ENCODE measurements at places on chromosomes 11 and 22.
A peak's percentile ranks its signal among the peaks of the same experiment; 100 is the strongest.

- DNase-seq, result no peak
Observed at GRCh38 chr22:29199702-29200400, 5.8 kb upstream of the EMID1 start.

DNA sequence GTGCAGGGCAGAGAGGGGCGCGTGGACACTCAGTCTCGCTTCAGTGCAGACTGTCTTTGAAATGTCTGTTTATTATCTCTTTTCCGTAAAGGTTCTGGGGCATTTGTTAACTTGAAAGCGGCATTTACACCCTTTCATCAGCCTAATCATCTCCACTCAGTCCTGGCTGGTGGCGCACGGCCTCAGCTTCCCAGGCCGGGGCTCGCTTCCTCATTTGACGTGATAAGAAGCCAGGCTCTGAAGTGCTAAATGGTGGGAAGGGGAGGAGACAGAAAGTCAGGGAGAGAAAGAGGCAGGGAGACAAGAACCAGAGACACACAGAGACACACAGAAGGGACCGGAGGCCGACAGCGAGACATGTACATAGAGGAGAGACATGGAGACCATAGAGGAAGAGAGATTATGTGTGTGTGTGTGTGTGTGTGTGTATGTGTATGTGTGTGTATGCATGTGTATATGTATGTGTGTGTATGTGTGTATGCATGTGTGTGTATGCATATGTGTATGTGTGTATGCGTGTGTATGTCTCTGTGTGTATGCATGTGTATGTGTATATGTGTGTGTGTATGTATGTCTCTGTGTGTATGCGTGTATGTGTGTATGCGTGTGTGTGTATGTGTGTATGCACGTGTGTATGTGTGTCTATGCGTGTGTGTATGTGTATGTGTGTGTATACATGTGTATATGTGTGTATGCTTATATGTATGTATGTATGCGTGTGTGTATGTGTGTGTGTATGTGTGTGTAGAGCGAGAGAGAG lies 101.5 kb downstream of the ST3GAL4 start:
- DNase-seq, result peak; percentile 18

DNA sequence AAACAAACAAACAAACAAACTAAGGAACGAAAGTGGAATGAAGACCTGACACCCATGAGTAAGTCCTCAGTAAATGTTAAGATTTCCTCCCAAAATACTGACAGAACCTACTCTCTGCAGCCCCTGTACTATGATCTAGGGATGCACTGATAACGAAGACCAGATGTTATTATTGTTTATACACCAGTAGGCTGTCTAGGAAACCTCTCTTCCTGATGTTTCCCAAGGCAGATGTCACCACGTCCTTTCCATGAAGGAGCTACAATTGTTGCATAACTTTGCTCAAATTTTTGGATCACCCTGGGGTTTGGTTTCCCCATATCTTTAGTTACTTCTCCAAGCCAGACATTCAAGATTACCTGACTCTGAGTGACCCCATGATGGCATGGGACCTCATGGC lies 340.7 kb downstream of the MIAT start:
- no peak for DNase-seq

DNA sequence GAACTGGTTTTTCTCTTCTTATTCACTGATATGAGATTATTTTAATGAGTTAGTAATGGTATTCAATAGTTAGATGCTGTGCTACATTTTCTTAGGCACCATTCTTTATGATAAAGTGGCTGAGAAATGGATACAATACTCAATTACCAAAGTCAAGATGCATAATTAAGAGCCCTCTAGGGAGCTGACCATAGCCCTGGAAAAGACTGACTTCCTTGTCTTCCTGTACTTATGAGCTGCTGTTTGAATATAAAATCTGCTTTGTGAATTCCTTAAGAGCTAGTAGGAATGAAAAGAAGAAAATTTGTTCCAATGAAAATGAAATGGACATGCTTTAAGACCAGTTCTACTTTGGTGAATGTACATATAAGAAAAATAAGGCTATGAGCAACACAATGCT lies 452.3 kb downstream of the KCNA4 start:
- DNase-seq, result no peak

DNA sequence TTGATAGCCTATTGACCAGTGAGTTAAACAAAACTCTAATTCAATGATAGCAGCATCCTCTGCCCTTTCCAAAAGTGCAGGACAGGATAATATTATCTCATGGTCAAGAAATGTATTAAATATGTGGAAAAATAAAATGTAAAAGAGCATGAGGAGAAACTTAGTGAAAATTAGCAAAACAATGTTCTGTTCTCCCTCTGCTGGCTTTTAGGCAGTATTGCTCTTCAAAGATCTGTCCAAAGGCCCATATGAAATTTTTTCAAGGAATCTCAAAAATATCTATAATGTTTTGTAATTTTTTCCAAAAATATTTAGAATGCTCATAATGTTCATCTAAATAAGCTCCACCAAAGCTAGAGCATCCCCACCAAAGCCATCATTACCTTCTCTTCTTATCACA lies 8.3 kb upstream of the ARL14EP start:
- DNase-seq, result no peak

DNA sequence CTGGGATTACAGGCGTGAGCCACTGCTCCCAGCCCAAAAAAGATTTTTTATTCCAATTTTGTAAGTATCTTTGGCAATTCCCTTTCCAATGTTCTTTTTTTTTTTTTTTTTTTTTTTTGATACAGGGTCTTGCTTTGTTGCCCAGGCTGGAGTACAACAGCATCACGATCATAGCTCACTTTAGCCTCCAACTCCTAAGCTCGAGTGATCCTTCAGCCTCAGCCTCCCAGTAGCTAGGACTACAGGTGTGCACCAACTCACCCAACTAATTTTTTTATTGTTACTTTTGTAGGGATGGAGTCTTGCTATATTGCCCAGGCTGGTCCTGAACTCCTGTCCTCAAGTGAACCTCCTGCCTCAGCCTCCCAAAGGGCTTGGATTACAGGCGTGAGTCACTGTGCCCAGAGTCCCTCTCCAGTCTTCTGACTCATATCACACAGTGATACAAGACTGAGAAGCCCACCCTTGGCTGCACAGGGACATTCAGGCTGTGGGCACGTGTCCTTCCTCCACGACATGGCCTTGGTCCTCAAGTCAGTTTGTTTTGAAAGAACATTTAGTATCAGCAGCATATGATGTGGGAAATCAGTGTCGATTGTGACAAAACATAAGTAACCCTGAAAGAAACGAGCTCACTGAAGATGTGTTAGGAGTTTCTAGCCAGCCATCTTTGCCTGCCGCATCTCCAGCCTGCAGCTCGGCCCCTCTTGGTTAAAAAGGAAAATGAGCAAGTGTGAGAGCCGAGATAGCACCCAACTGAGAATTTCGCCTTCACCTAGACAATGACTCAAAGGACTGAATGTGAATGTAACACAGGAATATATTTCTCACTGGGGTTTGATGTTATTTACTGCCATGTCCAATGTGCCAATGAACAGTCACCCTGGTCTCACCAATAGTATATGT lies 175.5 kb downstream of the MN1 start:
- DNase-seq, result no peak

- DNase-seq, result no peak
Observed at GRCh38 chr11:2528301-2529050, 83.7 kb downstream of the KCNQ1 start.

DNA sequence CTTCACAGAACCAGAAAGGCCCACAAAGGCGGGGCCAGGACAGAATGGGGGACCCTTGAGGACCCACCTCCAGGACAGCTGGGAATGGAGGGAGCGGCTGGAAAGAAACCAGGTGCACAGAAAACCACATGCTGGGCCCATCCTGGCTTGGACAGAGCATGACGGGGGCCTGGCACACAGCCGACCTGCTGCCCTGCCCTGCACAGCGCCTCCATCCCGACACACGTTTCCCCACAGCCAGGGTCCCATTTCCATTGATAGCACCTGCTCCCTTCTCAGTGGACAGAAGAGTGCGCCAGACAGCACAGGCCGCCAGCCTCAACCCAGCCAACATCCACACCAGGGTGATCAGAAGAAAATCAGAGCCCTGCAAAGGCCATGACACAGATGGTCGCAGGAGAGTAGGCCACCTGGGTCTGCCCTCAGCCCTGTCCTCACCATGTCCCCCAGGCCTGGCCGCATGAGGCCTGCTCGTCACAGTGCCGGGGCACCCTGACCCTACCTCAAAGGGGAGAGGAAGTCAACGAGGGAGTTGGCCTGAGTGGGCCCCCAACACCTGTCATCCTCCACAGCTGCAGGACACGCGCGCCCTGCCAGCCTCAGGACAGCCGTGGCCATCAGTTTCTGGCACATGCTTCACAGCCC lies 28.1 kb downstream of the BRD1 start:
- no peak for DNase-seq

DNA sequence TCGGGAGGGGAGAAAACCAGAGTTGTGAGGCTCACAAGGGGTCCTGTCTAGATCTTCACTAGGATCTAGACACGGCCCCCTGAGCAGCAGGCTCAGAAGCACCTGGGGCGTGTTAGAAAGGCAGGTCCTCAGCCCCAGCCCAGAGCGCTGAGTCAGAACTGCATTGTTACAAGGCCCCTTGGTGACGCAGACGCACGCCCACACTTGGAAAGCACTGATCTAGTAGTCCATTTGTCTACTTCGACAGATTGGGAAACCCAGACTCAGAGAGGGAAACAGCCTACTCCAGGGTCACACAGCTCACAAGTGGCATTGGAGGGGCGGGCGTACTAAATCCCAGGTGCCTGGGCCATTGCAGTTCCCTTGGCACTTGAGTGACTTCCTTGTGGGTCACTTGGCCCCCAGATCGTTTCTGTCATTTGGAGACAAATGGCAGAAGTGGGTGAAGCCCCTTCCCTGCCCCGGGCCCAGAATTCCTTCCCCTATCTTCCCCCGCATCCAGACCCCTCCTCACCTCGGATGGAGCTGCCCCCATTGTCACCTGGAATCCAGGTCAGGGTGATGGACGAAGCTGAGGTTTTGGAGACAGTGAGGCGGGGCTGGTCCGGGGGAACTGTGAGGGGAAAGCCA lies 110.8 kb downstream of the CEP164 start:
- no peak for DNase-seq

DNA sequence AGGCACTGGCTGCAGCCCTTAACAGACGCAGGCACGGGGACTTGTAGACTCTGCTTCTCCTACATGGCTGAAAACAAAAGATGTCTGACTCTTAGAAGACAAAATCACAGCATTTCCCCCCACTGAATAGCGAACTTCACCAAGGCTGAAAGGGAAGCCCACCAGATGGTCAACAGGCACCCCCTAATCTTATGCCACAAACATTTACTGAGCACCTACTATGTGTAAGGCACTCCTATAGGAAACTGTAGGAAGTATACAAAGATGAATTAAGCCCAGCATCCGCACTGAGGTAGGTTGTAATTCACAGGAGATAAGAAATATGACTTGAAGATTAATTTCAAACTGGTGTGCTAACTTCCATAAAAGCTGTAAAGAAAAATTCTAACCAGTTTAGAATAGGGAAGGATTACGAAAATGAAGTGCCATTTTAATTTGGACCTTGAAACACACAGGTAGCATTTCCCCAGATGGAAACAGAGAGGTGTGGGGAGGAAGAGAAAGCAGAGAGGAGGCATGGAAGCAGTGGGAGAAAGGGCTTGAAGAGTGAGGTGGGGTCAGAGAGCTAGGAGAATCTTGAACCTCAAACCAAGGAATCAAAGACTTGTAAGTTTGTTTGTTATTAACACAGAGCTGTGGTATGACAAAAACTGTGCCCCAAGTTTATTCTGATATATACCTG lies 38.1 kb downstream of the NUMA1 start:
- no peak for DNase-seq

DNA sequence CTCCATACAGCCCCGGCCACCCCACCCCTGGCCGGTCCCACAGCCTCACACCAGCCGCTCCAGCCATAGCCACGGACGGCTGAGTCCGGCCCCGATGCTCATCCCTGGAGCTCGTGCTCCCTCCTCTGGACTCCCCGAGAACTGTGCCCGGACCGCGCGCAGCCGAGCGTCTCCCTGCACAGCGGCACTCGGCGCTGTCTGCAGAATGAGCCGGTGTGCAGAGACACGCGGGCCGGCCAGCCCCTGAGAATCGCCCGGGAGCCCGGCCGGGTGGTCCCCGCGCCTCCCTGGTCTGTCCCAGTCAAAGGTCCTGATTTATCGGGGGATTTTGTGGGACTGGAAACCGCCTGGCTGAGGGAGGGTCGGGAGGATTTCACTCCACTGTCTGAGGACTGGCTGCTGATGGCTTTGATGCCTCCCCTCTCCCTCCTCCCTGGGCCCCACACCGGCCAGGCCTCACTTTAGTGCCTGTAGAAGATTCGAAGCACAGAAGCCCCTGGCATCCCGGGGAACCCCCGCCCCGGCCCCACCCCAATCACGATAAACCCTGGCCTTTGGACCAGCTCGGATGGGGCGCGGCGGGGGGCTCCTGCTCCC lies 102.7 kb downstream of the BRD1 start:
- peak; percentile 25 for DNase-seq

DNA sequence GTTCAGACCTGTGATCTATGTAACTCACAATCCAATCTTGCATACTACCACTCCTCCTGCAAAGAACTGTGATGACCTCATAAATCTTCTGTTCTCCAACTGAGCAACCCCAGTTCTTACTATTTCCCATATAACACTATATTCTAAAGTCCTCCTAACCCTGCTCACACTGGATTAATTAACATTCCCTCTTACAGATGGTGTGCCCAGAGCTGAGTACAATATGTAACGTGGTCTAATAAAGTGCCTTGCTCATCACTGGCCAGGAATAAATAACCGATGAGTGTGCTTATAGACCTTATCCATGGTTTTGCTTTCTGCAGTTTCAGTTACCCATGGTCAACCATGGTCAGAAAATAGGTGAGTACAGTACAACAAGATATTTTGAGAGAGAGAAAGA lies 28.6 kb downstream of the PRCP start:
- no peak for DNase-seq

- DNase-seq, result peak; percentile 53
Observed at GRCh38 chr11:128841461-128842072, 25.5 kb downstream of the KCNJ1 start.

DNA sequence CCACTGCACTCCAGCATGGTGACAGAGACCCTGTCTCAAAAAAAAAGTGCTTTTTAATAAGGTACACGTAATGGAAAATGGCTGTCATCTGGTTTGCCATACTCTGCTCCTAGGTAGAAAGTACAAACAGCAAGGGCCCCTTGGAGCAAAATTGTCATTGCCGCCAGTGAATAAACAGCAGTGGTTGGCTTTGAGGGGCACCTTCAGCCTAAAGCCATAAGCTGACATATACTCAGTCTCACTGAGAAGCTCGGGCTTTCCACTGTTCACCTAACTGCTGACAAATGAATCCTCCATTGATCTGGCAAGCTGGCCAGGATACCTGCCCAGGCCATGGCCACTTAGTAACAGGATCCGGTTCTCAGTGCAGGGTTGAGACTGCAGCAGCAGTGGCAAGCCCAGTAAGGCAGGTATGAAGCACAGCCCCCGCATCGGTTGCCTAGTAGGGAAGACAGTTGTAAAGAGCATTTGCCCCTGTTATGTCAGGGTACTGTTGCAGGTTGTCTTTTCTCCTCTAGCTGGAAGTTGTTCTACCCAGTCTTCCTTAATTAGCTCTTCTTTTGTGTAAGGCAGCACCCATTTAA lies 38.8 kb downstream of the MARK2 start:
- DNase-seq, result no peak

All from NCI-H1092 treated with DMSO at 0.1 percent for 48 hours (cell line).